Right ventricle myocardium superior (tissue), 1 donor: ENCODE measurements at places on chromosomes 5 and 9.

DNA sequence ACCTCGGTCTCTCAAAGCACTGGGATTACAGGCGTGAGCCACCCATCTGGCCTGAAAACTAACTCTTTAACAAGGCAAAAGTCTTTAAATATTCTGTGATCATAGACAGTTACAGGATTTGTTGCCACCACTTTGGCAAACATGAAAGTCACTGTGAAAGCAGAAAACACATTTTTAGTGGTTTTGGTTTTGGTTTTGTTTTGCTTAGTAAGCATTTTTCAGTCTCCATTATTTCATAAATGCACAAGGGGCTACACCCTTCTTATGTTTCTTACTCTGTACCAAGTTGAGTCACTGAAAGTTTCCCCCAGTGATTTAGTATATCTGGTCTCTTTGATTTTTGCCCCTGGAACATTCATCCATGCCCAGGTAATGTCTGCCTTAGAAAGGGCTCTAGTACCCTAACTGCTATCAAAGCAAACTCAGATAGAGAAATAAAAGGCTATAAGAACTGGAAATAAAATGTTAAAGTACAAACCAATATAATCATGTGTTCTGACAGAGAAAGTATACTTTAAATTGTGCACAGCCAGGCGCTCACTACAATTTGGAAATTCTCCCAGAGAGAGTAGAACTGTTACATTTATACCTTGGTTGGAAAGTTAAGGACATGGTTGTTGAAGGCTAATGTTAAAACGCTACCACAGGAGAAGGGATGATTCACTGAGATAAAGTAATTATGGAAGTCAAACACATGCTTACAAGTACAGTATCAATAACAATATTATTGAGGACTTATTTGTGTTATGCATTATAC, 1022.5 kb upstream of the DMAC1 start:
- DNase-seq, result no peak

DNA sequence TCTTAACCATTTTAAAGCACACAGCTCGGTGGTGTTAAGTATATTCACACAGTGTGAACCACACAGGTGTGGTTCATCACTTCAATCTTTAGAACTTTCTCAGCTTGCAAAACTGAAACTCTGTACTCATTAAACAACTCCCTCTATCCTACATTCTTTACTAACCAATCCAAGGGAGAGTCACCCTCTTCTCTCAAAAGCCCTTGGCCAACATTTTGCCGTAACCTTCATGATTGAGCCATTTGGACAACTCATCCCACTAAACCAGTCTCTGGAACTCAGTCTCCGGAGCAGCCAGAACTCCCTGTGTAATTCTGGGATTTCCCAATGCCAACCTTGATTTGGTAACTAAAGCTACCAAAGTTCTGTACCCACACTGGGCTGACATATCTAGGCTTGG, 84.7 kb downstream of the TTC39B start:
- no peak for DNase-seq

DNA sequence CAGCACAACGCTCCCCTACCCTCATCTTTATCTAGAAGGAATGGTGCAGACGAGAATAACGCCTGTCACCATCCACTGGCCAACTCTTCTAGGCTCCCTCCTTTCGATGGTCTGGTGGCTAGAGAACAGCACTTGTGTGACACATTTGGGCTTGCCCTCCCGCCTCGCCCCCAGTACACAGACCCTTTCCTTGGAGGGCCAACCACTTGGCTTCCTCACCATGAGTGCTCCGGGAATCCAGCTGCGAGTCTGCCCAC, 1.4 kb downstream of the GNAQ start:
- no peak for DNase-seq

DNA sequence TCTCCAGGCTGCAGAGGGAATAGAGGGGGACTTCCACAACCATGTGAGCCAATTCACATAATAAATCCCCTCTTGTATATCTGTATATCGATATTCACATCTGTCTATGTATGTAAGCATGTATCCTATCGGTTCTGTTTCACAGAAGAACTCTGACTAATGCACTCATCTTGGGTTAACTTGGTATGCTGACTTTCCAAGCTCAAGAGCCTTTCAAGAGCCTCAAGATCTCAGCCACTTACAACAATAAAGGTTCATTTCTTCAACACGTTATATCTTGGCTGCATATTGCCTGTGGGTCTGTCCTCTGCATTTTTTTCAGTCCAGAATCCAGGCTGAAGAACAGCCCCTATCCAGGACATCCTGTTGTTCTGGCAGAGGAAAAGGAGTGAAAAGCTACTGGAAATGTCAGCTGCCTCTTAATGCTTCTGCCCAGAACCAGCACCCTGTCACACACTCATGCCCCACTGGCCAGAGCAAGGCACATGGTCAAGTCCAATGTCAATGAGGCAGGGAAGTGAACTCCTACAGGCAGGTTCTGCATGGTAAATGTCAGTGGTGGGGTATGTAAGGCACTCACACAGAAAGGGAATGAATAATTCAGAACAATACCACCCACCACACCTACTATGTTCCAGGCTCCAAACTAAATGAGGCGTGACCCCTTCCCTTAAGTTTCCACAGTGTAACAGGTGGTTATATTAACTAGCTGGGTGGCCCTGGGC, 91.6 kb upstream of the ICE1 start:
- no peak for DNase-seq

DNA sequence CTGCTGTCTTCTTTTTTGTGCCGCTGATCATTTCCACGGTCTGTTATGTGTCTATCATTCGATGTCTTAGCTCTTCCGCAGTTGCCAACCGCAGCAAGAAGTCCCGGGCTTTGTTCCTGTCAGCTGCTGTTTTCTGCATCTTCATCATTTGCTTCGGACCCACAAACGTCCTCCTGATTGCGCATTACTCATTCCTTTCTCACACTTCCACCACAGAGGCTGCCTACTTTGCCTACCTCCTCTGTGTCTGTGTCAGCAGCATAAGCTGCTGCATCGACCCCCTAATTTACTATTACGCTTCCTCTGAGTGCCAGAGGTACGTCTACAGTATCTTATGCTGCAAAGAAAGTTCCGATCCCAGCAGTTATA, 17.1 kb downstream of the F2R start:
- no peak for DNase-seq

DNA sequence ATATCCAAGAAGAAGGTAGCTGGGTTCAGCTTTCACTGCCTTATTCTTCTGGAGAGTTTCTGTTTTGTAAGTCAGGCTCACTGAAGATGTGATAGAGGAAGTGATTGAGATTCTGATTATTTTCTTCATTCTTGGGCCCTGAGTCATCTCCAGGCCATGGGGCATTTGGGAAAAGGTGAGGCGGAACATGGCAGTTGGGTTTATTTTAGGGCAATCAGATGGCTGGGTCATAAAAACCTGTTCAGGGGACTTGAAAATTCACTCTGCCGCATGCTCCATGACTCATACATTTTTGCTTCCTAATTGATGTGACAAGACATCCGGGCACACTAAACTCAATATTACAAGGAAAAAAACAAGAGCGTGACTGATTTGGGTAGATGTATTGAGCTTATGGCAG, 265.7 kb upstream of the KLF4 start:
- DNase-seq, result no peak

- DNase-seq, result no peak
These were observed 330.8 kb downstream of the KDM4C start for GRCh38 chr9:7088611-7089010.
